ENCODE measurements at places on chromosomes 11 and 22.

- no peak for DNase-seq
Measured at GRCh38 chr11:46353698-46354097, 6.4 kb downstream of the DGKZ start.

DNA sequence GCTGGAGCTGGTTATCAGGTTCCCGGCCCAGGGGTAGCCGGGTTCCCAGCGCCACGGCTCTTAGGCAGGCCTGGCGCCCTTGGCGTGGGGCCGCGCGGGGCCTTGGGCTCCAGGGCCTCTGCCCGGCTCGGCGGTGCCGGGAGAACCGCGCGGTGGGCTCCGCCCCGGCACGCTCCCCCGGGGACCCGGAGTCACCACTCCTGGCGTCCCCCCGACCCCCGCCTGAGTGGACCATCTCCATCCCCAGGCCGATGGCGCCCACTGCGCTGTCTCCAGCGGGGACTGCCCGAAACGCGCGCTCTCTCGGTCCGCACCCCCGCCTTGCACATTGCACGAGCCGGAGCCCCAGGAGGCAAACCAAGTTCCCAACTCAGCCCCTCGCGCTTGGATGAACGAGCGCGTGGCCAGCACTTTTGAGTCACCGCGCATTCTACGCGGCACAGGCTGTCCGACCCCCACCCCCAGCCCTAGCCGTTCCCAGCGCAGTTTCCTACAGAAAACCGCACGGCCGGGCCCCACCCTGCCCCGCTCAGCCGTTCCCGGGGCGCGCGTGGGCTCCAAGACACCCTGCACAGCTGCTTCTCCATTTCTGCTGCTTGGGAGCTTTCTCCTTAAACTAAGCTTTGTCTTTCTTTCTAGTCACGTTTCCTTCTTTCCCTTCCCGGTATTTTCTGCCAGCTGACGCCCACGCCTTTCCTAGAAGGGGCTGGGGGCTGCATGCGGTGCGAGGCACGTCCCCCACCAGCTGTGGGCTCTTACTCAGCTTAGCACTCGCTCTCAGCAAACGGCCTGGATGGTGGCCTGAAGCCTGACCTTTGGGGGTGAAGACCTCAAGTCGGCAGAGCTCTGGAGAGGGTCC, 650 bp upstream of the CHID1 start:
- peak; percentile 82 for DNase-seq

GRCh38 chr11:33724644-33725035, 11.6 kb downstream of the CD59 start:
- peak; percentile 56 for DNase-seq

GRCh38 chr22:36022697-36023096, 5.9 kb downstream of the RBFOX2 start:
- DNase-seq = no peak

DNA sequence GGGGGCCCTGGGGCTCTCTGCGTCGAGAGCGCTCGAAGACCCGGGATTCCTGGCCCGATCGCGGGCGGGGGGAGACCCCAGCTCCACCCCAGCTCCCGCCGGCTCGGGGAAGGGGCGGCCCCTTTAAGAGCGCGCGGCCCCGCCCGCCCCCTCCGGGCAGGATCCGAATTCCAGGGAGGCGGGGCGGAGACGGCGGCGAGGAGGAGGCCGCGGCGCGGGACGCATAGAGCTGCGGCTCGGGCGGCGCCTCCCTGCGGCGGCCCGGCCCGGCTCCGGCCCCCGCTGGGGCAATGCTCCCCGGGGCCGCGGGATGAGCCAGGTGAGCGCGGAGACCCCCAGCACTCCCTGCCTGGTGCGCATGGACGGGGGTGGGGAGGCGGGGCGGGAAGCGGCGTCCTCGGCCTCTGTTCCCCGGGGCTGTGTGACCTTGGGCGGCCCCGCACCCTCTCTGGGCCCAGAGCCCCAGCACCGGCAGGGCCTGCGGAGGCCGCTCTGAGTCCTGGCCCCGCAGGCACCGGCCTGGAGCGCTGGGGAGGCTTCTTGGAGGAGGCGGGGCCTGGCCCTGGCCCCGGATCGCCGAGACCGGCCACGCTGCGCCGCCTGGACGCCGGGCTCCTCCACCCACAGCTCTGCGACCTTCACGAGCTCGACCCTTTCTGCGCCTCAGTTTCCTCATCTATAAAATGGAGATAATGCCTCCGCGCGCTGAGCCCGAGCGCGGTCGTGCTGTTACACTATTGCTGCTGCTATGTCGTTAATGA, 565 bp downstream of the GAS2L1 start:
- DNase-seq = peak; percentile 83

DNA sequence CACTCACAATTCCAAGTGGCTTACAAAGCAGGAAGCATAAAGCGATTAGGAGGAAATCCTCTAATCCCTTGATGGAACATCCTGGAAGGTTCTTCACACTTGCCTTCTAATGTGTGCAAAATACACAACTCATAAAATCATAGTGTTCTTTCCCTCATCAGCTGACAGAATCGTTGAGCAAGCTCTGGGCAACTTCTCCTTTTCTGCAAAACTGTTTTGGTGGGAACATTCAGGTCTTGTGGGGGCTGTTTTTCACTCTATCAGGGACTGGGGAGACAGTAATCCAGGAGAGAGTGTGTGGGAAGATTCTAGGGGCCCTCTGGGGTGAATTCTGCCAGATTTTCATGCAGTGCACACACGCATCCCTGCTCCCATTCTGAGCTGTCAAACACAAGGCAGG, 53.2 kb downstream of the IRAG1 start:
- no peak for DNase-seq

DNA sequence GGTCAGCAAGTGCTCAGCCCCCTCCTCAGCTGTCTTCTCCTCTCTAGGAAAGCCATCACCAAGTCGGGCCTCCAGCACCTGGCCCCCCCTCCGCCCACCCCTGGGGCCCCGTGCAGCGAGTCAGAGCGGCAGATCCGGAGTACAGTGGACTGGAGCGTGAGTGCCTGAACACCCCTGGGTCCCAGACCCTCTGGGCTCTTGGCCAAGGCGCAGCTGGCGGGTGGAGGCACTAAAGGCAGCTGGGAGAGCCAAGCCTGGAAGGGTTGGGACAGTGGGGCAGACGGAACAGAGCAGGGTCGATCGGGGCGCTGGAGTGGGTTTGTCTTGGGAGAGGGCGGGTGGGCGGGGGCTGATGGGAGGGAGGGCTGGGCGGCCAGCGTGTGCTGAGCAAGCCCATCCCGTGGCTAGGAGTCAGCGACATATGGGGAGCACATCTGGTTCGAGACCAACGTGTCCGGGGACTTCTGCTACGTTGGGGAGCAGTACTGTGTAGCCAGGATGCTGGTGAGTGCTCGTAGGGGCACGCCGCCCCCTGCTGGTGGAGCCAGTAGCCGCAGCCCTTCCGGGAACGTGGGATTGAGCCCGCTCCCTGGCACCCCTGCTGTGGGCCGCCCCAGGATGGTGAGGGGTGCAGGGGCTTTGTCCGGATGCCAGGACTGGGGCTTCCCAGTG, 14.1 kb upstream of the MDK start:
- peak; percentile 51 for DNase-seq

Data from fibroblast of skin of right biceps (primary cell).